ENCODE measurements at places on chromosomes 2 and 18. TPM values are rescaled to one million over a fixed set of nuclear protein-coding genes. Genes with fewer than 3 reads are reported as not detected.

DNA sequence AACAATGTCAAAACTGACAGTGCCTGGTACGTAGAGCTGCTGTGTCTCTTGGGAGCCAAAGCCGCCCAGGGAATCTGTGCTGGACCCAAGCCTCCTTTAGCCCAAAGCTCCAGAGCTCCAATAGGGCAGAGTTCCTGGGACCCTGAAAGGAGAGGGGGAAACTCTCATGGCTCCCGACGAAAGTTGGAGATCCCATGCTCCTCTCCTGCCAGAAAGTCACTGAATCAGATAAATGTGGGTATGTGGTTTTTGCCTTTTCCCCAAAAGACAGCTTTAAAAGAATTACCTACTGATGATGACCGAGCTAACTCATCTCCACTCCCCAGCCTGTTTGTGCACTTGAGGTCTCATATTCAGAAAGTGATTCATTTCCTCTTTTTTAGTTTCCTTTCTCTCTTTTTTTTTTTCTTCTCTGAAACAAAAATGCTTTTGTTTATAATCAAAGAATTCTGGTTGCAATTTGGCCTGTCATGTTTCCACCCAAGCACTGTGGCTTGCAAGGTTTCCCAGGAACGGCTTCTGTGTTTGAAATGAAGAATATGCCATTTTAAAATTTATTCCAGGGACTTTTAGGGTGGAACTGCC is 14.1 kb upstream of the PMAIP1 start:
- DNase-seq = no peak

- no peak for DNase-seq
Observed at GRCh38 chr2:197674591-197674990, 796 bp downstream of the RFTN2 start.

DNA sequence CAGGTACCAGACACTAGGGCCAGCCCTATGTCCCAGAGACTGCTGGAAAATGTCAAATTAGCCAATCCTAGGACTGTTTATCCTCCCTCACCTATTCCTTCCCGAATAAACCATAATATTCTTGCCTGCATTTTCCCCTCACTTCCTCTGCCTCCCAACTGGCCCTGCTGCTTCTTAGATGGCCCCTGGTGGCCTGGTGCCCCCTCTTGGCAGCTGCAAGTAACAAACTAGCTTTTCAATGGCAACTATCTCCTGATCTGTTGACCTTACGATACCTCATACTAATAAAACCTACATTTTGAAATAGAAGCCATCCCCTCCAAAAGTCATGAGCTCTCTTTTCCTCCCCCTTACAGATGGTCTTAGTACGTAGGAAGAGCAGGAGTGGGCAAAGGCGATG is 132.0 kb downstream of the ALPK2 start:
- no peak for DNase-seq

- no peak for DNase-seq
Observed at GRCh38 chr18:31230495-31230894, 67.8 kb upstream of the DSC1 start.

The RRM2 gene
- 1.6 TPM for total RNA-seq

GRCh38 chr2:8212239-8212638 is 469.6 kb upstream of the ID2 start:
- DNase-seq = no peak

DNA sequence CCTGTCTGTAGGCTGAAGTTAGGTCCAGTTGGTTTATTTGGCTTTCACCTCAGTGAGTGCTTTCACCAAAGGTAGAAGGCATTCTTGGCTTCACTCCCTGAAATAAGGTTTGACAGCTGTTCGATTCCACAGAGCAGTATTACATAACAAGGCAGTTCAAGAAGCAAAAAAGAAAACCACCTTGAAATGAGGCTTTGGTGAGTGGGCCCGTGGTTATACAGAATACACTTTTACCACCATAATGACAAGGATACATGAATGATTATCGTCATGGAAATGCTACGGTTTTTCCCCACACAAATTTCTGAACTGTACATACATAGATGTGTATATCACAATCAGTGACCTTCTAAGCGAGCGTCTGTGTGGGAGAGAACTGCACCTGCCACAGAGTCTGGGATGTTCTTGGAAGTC is 80.0 kb upstream of the CHRNA1 start:
- DNase-seq = no peak

- DNase-seq = no peak
Observed at GRCh38 chr2:121256720-121257479, 28.1 kb downstream of the TFCP2L1 start.

DNA sequence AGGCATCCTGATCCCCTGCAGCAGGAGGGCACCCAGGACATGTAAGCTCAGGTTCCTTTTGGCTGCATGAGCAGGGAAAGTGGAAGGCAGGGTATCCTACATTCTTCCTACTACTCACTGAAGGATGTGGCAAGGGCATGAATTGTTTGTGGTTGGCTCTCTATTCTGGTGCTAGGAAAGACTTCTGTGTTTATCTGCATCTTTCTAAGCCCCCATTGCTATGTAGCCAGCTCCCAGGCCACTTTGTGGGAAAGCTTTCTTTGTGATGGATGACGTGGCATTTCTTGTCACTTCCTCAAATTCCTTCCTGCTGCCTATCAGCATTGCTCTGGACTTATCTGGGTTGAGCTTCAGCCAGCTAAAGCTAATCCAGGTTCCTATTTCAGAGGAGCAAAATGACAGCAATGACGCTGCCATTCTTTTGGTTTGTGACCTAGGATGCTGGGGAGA is 46.2 kb downstream of the MEIS1 start:
- no peak for DNase-seq

The SPEG gene
- 0.32 TPM for total RNA-seq

DNA sequence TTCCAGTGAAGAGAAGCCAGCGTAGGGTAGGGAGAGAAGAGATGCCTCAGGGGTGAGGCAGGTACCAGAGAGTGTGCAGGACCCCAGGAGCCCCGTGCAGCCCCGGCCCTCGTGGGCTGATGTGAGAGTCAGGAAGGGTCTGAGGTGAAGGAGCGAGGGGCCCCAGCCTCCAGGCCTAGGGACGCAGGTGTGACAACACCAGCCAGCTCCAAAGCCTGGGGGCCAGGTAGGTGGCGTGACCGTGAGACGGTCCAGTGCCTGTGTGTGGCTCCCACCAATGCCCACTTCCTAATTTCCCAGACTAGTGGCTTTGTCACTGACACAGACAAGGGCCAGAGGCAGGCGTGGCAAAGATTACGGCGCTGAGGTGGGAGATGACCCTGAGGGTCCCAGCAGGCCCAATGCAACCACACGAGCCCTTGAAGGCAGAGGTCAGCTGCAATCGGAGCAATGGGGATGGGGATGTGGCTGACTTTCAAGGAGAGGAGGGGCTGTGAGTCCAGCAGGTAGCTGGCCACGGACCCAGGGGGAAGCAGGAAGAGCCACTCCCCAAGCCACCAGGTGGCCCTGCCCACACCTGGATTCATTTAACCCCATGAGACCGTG is 86.0 kb upstream of the SNTG2 start:
- no peak for DNase-seq

DNA sequence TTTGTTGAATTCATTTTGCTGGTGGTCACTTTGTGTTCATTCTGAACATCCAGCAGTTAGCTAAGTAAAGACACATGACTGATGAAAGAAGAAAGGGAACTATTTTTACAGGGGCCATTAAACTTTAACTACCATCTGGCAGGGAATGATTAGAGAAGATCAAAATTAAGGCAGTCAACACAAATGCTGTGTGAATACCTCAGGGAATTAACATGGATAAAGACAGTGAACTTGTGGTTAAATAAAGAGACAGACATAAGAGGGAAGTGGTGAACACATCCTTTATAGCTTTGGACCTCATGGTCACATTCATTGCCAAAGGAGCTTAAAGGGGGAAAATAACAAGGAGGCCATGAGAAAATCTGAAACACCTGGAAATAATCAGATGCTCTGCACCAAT is 52.6 kb upstream of the ATP5MC3 start:
- no peak for DNase-seq

DNA sequence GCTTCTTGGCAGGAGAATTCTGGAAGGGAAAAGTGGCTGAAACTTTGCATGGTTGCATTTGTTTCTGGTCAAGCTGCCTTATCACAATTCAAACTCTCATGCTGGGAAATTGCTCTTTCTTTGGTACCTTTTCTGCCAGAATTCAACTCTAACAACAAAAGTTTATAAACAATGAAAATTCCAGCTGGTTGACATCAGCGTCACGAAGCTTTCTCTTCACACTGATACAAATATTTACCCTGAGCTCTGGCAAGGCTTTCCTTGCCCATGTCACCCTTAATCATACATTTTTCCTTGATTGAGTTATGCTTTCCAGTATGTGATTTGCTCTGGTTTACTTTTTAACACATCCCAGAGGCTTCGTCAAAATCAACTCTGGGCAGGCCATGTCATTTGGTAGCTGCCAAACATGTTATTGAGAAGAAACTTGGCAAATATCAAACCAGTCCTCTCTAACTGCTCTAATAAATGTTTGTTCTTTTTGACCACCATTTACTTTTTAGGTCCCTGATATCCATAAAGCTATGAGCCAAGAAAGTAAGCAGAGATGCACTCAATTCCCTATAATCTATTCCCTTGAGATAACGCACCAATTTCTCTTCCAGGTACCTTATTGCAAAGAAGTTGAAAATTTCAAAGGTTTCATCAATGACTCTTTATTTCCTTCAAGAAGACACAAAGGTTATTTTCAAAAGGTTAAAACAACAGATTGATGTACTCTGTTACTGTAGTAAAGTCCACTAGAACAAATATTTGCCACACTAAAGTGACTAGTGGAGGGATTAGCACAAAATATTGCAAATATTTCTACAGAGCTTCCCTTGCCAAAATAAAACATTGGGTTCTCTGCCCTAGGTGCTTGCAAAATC is 1241.1 kb upstream of the ZEB2 start:
- DNase-seq = no peak

The CENPA gene
- total RNA-seq = 0.64 TPM

- DNase-seq = no peak
Observed at GRCh38 chr2:237441605-237442274, 27.8 kb upstream of the COL6A3 start.

GRCh38 chr2:136874258-136874657 is 108.9 kb downstream of the THSD7B start:
- DNase-seq = no peak

- no peak for DNase-seq
Observed at GRCh38 chr18:74259347-74259746, 32.4 kb downstream of the CYB5A start.

The KLHL30 gene
- total RNA-seq = 0.32 TPM

GRCh38 chr2:221662689-221663391 is 90.7 kb upstream of the EPHA4 start:
- no peak for DNase-seq

GRCh38 chr18:79375441-79376154 is 20.1 kb upstream of the NFATC1 start:
- no peak for DNase-seq

The CD302 gene
- 105 TPM for total RNA-seq

The FAM228A gene
- total RNA-seq = 0.66 TPM

- DNase-seq = no peak
Observed at GRCh38 chr2:100561191-100561590, 1.6 kb upstream of the PDCL3 start.

The SMC6 gene
- total RNA-seq = 18.7 TPM

- no peak for DNase-seq
Observed at GRCh38 chr2:221001381-221001801, 570.7 kb downstream of the EPHA4 start.

The RFTN2 gene
- total RNA-seq = 21.1 TPM

The ASIC4 gene
- total RNA-seq = not detected

The KCNG3 gene
- total RNA-seq = not detected

- DNase-seq = no peak
Observed at GRCh38 chr18:66410692-66411091, 193.2 kb downstream of the CDH19 start.

GRCh38 chr2:239674101-239674980 is 273.5 kb upstream of the HDAC4 start:
- no peak for DNase-seq

DNA sequence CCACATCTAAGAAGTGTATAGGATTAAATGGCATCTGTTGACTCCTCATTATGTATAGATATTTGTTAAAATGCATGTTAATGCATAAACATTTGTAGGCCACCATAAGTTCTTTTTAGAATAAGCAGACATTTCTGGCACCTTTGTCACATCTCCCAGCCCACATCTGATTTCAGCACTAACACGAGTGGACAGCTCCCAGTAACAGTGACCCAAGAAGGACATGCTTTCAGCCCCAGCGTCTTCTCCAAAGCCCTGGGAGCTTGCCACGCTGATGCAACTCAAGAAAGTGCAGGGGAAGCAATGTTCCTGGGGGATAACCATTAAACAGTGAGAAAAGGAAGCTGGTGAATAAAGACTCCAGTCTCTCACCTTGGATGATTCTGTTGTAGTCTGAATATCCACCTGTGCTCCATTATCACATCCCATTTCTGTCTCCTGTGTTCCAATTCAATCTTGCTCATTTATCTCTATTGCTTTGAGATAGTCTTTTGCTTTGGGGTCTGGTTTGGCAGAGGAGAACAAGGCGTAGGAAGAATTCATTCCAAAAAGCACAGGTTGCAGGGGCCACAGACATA is 182.6 kb upstream of the THSD7B start:
- DNase-seq = no peak

GRCh38 chr2:195414537-195415100 is 242.4 kb upstream of the SLC39A10 start:
- no peak for DNase-seq

The NTSR2 gene
- not detected for total RNA-seq

DNA sequence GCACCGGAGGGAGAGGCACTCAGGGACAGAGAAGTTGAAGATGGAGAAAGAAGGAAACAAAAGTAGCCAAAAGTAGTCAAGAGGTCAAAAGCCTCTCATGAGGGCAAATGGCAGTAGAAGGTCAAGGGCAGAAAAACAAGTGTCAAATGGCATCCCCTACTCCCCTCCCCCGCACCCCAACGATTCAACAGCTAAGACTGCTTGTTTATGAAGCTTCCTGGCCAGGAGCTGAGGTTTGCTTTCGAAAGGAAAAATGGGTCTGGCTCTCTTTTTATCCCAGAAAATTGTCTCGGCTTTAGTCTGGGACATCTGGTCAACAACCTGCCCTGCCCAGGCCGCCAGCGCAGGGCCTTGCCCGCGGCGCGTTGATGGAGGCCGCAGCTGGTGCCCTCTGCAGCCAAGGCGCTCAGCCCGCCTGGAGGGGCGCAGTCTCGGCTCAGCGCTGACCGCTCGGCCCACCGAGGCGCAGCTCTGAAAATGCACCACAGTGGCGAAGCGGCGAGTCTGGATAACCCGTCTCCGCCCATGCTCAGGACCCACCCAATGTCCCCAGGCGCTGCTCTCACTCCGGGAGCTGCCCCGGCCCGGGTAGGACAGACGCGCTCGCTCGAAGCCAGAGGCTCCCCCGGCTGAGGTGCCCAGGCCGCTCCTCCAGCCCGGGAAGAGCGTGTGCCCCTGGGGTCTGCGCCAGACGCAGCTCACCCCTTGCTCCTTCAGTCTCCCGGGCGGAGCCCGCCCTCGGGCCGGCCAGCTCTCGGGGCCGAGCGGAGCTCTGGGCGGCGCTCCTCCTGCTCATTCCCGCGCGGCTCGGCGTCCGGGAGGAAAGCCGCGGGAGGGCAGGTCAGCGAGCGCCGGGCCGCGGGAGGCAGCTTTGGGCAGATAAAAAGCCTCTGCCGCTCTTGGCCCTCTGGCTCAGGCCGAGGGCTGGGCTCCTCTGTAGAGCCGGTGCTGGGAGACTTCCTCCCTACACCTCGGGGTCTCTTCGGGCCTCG is 1.8 kb upstream of the TBR1 start:
- DNase-seq = no peak

GRCh38 chr2:71786291-71787107 is 333.1 kb downstream of the DYSF start:
- DNase-seq = peak; percentile 8

Data from breast epithelium (tissue), 4 donors.